Aorta (tissue), 5 donors: ENCODE measurements at places on chromosomes 6 and 20. TPM values are rescaled to one million over a fixed set of nuclear protein-coding genes. Genes with fewer than 3 reads are reported as not detected.

Gene FILIP1
- total RNA-seq = 53.3 TPM

Gene SIRPG
- total RNA-seq = not detected

Gene OR2B2
- total RNA-seq = not detected

Gene PROKR2
- not detected for total RNA-seq

Gene MRPS10
- 20.2 TPM for total RNA-seq

Gene LBP
- 7.8 TPM for total RNA-seq

Gene CALHM4
- not detected for total RNA-seq

Gene NT5E
- 63.2 TPM for total RNA-seq

Gene RIPPLY2
- total RNA-seq = not detected

Gene CD109
- 26.1 TPM for total RNA-seq

Gene NQO2
- total RNA-seq = 40.3 TPM

Gene CST7
- 4.6 TPM for total RNA-seq

Gene PRDM13
- not detected for total RNA-seq

Gene EHMT2
- 23.6 TPM for total RNA-seq

Gene COX4I2
- 9.5 TPM for total RNA-seq

Gene PTPRA
- 69.7 TPM for total RNA-seq

Gene SLC22A16
- total RNA-seq = 0.69 TPM
